ENCODE measurements at places on chromosomes 2 and 18.

DNA sequence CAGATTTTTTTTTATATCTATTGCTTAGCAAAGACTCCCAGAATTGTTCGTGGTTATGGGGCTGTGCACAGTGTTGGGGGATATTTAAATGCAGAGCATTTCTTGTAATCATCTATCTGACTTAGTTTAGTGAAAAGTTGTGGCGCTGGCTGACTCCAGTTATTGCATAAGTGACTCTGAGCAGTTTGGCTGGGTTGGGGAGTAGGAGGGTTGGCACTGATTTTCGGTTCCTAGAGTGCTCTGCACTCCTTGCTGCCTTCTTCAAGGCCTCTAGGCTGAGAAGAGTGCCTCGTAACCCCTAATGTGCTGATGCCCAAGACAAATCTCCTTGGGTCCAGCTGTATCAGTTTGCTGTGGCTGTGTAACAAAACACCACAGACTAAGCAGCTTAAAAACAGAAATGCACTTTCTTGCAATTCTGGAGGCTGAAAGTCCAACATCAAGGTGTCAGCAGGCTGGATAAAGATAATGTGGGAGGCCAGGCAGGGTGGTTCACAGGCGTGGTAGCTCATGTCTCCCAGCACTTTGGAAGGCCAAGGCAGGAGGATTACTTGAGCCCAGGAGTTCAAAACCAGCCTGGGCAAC lies 6.5 kb upstream of the IMPA2 start:
- DNase-seq: no peak

DNA sequence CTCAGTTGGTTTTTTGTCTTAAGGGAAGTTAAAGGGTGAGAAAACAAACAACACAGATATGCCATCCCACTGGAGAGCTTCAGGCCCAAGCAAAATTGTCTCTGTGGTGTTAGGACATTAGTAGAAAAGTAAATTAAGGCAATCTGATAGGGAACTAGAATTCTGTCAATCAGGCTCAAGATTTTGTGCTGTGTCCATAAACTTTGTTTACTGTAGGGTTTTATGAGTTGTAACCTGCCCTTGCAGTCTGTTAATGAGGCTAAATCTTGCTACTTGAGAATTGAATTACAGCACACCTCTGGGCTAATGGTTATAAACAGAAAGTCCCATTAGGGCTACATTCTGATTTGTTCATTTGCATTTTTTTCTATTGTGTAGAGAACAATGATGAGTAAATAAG lies 78.0 kb upstream of the OTX1 start:
- no peak for DNase-seq

- DNase-seq: peak; percentile 52
Measured at GRCh38 chr2:127563458-127564428, 28.3 kb downstream of the MYO7B start.

DNA sequence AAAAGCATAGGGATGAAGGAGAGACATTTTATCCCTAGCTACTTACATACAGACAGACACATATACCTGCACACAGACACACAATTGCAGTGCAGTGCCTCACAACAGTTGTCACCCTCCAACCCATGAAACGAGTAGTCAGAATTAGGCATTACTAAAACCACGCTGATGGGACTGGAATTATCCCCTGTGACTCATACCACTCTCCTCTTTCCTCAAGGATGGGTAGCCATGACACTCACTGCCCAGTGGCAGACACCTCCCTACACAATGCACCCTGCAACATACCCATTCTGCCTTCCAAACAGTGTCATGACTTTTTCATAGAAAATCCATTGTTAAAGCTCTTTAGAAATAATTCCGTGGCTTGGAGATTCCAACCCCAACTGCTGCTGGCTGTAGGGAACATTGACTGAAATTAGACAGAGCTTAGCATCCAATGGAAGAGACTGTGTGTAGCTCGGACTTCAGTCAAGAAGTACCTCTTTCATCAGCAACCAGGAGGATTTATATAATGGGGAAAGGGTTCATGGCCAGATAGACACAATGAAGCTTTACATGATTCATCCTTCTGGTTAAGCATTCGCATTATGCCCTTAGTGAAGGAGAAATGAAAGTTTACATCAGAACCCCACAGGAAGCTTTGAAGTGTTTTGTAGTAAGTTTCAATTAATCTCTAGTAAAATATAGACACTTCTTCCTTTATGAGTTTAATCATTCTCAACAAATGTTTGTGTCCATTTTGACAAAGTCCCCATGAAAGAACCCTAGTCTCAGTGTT lies 155.2 kb downstream of the FBXO15 start:
- DNase-seq: no peak

- DNase-seq: no peak
Measured at GRCh38 chr2:134271758-134272157, 17.9 kb downstream of the MGAT5 start.

- DNase-seq: no peak
Measured at GRCh38 chr2:40321822-40322221, 130.1 kb downstream of the SLC8A1 start.

GRCh38 chr2:12070581-12070980 lies 324.1 kb downstream of the LPIN1 start:
- no peak for DNase-seq

DNA sequence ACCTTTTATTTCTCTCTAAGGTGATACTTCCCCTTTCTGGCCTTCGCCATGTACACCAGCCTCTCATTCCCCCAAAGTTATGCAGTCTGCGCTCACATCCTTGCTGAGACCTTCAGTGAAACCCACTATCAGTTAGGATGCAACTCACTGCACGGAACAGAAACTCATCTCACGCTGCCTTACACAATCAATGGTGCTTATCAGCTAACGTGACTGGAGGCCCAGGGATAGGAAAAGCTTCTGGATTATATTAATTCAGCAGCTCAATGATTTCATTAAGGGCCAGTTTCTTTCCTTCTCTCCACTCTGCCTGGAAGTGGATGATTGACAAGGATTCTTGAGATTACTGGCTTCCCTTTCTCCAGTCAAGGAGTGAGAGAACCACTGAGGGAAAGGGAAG lies 44.8 kb downstream of the CDH2 start:
- DNase-seq: no peak

DNA sequence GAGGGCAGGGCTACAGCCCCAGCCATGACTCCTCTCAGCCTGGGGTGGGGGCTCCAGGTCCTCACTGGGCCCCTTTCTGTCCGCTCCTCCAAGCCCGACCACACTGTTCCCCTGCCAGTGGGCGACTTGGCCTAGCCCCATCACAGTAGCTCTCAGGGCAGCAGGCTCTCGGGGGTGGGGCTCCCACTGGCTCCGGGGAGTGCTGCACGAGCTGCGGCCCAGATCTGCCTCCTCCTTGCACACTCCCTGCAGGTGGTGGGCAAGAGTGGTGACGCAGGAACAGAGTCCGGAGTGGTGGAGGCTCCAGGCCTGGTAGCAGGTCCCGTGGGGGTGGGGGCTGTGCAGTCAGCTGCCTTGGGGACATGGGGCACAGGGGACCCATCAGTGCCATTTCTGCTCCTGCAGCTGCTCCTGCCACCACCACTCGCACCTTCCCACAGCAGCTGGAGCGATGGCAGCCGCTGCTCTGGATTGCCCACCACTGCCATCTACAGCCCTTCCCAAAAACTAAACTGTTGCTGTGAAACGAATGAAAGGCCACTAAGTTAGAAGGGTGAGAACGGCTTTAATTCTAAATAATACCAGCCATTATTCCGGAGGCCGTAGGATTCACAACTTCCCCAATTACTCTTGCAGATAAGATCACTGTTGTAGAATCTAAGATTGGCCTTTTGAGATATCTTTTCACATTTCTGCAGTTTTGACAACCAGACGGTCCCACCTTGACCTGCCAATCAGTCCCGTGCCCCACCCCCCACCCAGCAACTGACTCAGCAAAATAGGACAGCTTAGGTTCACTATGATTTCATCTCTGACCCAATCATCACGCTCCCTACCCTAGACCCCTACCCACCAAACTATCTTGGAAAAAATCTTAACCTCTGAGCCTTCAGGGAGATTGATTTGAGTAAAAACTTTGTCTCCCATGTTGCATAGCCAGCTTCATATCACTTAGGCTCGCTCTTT lies 530.2 kb downstream of the DCC start:
- DNase-seq: no peak

- DNase-seq: peak; percentile 65
Measured at GRCh38 chr2:176638167-176639015, 369.1 kb downstream of the MTX2 start.

- DNase-seq: peak; percentile 33
Measured at GRCh38 chr2:9990736-9991135, 39.2 kb downstream of the GRHL1 start.

DNA sequence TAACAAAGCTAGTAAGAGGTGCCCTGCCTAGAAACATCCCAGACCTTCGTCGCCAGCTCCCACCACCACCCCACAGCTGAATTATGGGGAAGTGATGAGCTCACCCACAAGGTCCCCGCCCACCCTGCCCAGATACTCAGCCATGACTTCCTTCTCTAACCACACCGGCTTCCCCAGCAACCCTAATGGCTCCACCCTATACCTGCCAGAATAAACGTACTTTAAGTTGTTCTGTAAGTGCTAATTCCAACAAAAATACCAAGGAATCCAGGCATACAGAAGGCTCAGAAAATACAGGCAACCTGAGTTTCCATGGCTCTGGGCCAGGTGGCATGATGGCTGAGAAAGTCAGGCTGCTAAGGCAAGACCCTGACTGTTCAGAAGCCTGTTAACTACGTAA lies 39.1 kb downstream of the TMEM163 start:
- DNase-seq: peak; percentile 61

DNA sequence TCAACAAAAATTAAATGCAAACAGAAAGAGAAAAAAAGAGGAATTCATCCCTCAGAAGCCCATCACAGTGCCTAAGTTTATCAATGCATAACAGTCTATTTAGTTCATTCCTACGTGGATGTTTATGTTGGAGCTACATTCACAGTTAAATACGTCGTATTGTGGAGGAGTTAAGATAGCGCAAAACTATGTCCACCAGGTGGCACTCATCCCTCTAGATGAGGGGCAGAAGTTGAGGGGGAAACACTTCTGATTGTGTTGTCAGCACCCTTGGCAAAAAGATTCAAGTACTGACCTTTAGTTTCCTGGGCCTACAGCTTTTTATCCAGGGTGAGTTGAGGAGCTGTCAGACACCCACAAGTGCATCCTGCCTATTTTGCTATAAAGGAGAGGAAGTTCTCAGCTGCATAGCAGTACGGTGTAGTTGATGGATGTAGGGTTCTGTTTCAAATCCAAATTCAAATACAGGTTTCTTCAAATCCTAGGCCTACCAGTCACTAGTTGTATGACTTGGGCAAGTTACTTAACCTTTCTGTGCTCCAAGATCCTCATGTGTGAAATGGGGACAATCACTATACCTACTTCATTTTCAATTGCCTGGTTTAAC lies 26.8 kb upstream of the MYO1B start:
- peak; percentile 47 for DNase-seq

- DNase-seq: no peak
Measured at GRCh38 chr18:47745227-47745626, 185.2 kb downstream of the SMAD2 start.

GRCh38 chr2:224638301-224638823 lies 53.2 kb upstream of the CUL3 start:
- DNase-seq: peak; percentile 66

DNA sequence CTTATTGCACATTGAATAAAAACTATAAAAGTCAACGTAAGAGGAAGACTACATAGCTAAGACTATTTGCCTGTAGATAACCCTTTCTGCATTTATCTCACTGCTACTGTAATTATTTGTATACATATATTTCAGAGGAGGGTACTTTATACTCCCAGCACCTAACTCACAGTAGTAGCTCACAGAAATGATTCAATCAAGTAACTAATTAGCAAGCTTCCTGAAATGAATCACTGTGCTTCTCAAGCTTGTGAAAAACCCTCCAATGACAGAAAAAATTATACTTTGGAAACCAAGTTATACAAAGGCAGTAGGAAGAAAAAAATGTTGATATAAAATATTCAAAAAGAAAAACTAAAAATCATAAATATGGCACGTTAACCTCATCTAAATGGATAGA lies 124.9 kb downstream of the NBAS start:
- DNase-seq: no peak

GRCh38 chr2:24512404-24512803 lies 21.4 kb downstream of the NCOA1 start:
- no peak for DNase-seq

DNA sequence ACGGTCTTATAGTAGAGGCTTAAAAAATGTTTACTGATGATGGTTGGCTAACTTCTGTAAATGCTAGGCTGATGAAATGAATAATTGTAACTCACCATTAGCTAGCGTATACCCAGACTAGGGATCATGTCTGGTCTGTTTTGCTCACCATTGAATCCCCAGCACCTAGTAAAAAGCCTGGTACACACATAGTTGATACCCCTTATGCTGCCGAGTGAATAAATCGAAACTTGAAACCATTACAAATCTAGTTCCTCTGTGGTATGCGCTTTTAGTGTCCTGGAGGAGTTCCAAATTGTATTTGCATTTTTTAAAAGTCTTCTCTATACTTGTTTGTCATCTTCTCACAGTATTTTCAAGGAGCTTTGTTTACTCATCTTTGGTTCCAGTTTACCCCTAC lies 1.3 kb downstream of the TAF1B start:
- peak; percentile 27 for DNase-seq

DNA sequence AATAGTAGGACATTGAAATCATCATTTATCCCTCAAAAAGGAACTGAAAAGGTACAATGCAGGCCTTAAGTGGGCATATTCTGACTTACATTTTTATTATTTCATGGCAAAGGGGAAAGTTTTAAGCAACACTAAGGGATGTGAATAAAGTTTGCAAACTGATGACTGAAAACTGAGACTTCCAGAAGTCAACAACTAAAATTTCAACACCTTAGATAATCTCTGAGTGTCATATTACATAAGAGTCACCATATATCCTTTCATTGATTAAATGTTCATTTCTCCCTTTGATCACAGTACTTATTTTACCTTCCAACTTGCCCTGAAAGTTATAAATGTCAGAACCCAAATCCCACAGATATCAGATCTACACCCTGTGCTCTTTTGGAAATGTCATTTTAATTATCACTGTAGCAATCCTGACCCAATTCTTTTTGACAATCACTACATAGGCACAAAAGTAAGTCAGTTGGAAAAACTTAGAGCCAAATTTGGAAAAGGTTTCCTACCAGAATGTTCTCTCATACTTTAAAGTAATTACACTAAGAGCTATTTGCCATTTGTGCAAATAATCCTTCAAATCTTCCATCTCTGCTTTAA lies 44.4 kb upstream of the RNU4ATAC start:
- DNase-seq: no peak

DNA sequence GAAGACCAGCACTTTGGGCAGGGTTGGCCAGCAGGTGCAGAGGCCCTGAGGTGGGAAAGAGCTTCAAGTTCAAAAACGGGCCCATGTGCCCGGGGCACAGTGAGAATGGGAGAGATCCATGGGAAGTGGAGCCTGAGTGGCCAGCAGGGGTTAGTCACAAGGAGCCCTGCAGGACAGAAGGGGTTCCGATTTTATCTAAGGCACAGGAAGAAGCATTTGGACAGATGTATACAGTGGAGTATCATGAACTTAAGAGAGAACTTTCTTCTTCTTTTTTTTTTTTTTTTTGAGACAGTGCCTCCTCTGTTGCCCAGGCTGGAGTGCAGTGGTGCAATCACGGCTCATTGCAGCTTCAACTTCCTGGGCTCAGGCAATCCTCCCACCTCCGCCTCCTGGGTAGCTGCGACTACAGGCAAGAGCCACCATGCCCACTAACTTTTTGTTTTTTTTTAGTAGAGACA lies 24.0 kb downstream of the WIPF1 start:
- DNase-seq: peak; percentile 69
